ENCODE measurements at places on chromosomes 6 and 20.

- DNase-seq: no peak
These were observed 4.9 kb downstream of the LAMA4 start for GRCh38 chr6:112249489-112249888.

DNA sequence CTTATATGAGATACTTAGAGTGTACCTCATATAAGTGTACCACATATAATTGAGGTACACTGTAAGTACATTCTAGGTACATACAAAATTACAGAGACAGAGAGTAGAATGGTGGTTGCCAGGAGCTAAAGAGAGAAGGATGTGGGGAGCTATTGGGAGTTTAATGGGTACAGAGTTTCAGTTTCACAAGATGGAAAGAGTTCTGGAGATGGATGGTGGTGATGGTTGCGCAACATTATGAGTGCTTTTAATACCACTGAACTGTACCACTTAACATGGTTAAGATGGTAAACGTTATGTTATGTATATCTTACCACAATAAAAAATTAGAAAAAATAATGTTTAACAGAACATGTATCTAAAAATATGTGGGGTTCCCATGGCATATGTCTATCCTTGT, 69.4 kb downstream of the PRND start:
- DNase-seq: no peak

DNA sequence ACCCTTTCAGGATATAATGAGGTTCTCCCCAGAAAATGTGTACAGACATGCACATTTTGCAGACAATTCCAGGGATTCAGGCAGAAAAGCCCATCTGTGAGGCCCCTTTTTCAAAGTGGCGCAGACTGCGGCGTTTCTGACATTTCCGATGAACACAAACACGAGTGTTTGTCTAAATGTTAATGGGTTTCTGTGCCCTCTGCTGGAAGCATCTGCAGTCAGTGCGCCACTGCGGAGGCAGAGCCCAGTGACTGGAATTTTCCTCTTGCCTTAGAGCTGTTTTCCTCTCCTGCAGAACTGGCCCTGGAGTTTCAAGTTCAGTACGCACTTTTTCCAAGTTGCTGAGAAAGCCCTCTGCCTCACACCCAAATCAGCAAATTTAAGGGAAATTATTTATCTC, 15.3 kb downstream of the ANKRD60 start:
- DNase-seq: no peak

DNA sequence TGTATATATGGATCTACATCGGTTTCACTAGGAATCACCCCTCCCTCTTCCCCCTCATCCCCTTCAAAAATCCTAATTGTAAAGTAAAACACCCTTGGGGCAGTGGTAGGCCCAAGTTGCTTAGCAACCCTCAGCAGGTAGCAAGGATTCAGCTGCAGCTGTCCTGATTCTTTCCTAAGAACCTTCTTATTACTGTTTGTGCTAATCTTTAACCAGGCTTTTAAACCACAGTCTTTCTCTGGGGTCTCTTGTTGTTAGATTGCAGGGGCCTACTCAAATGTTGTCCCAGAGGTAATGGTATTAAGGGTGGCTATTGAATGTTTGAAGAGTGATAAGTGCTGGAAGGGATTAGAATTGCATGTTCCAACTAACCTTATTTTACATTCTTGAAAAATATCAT, 46.4 kb downstream of the PRL start:
- peak; percentile 95 for DNase-seq

DNA sequence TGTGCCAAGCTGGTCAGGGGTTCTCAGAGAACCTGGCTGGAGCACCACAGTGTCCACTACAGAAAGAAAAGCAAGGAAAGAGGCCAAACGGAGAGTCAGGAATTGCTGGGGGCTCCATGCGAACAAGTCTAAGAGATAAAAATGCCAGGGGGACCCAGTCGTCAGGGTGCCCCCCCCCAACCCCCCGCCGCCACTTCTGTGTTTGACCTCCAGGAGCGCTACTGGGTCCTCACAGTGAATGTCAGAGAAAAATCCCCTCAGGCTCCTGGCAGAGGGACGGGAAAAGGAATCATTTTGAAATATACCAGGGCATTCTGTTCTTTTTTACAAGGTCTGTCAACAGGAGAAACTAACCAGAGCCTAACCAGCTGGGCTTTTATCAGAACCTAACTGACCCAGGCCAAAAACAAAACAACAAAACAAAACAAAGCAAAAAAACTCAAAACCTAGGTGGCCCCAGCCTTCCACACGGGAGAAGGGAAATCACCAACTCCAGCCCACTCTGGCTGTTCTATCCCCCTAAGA, 17.9 kb upstream of the NELFCD start:
- DNase-seq: no peak

DNA sequence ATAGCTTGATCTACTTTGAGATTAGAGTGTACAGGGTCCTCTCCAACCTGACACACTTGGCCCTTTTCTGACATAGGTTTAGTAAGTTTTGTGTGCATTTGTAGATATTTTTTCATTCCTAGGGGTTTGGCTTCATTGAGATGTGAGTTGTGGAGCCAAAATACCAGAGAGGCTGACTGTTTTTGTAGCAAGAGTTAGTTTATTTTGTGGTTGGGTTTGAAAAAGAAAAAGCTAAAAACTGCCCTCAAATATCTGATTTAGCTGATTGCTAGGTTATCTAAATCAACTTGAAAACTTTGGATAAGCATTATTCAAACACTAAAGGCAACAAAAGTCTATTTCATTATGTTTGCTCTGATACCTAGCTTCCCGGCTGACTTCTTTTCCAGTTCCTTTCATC, 164.7 kb upstream of the CENPW start:
- no peak for DNase-seq

GRCh38 chr20:2405693-2406065, 25.0 kb downstream of the TGM6 start:
- no peak for DNase-seq

GRCh38 chr20:2673453-2673852, 9.4 kb upstream of the IDH3B start:
- DNase-seq: no peak

DNA sequence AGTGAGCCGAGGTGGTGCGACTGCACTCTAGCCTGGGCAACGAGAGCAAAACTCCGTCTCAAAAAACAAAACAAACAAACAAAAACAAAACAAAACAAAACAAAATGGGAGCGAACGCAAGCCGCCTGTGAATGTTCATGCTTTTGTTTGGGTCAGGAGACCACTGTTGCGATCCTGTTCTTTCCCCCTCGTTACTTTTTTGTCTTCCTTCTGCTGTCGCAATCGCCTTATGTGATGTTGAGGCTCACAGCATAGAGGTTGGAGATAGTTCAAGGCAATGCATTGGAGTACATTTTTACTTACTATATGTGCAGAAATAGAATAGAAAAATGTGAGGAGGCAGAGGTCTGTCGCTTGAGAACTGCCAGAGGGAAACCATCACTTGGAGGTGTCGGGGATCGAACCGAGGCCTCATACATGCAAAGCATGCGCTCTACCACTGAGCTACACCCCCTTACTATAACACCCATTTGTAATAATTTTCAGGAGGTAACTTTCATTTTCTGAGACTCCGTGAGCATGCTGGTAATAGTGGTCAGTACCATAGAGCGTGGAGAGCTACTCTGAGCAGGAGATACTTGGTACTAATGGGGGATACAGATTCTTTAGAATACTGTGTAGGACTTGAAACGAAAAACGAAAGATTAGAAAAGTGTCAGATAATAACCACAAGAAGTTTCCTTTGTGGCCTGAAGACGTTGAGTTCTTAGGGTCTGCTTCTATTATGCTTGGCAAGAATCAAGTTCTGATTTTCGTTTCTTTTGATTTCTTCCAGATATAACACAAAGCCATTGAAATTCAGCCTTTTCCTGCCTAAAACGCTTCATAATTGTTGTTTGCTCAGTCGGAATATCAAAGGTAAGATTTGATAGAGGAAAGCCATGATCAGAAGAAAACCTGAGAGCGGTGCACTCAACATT, 121.1 kb downstream of the TRIM27 start:
- DNase-seq: no peak

DNA sequence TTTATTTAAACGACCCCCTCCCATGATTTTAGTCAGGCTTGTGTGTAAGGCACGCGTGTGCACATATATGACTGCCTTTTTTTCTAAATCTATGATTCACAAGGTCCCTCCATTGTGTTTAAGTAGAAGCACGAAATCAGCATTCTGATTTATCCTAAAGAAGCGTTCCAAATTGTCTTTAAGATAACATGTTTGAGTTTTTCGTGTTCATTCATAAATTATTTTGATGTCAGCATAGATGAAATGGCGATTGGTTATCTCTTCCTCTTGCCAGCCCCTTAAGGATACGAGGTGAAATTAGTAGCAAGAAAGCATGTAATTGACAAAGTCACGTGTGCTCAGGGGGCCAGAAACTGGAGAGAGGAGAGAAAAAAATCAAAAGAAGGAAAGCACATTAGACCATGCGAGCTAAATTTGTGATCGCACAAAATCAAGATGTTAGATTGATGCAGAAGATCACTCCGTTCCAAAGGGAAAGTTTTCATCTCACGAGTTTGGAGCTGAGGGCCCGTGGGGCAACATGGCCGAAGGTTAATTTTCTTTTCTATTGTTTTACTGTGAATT, at the start of gene LIN28B:
Gene LIN28B (plus strand): TSS at position 377 of the 564 bp plus-strand sequence. CDS start 144 bp downstream, at position 521.
- DNase-seq: peak; percentile 6

DNA sequence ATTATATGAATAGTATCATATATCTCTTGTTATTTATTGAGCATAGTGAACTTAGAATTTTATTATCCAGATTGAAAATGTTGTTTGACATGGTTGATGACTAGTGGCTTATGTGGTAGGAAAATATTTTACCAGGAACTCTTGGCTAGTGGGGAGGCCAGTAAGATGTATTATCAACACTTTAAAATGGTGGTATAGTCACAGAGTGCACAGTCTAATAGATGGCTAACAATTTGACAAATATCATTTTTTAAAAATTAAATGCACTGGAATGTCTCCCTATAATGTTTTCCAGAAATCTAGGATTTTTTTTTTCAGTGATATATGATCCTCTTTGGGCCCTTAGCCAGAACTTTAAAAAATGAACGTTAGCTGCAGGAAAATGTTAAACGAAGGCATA, 26.9 kb upstream of the EYA4 start:
- DNase-seq: no peak

- peak; percentile 63 for DNase-seq
These were observed 111.8 kb upstream of the CENPW start for GRCh38 chr6:126227833-126228702.

DNA sequence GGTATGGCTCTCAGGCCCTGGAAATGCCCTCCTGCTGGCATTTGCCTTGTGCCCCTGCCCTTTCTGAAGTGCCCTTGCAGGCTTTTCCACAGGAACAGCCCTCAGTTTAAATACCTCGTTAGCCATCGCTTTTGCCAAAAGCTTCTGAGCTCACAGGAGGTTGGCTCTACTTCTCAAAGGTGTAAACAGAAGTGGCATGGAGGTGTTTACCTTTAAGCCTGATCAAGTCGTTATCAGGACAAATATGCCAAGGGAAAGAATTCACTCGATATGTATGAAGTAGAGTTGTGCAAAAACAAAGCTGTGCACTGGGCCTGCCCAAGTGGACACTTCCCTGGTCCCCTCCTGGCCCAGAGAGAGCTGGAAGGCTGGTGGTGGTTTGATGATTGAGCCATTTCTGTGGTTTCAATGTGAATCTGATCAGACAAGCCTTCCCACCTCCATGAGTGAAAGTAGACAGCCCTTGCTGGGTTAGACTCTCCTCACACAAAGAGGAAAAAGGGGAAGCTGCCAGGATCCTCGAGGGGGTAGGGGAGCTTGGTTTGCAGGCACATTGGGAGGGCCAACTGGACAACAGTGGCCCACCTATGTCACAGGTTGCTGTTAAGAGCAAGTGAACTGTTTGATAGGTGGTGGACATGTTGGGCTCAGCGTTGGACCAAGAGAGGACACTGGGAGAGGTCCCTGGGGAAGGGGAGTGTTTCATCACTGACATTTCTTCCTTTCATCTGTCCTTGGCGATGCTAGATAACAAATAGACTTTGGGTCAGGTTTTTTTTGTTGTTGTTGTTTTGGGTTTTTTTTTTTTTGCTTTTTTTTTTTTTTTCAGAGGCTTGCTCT, 98.7 kb downstream of the ZDHHC14 start:
- DNase-seq: no peak

- DNase-seq: no peak
These were observed 99.7 kb downstream of the ZMYND8 start for GRCh38 chr20:47256668-47257236.

- DNase-seq: no peak
These were observed 14.6 kb upstream of the BLCAP start for GRCh38 chr20:37542281-37542680.

DNA sequence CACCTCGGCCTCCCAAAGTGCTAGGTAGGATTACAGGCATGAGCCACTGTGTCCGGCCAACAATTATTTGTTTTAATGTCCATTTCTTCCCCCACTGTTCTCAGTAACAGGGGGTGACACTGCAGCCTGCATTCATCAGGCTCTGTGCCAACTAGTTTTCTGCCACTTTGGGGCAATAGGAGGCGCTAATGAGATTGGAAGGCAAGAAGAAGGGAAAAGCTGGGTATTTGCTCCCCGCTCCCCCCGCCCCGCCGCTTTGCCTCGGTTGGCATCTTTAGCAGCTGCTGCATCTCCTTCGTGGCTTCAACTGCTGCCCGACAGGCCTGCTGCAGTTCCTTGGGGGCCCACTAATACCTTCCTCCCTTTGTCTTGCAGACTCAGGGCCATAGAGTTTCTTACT, 35.0 kb upstream of the MDGA1 start:
- DNase-seq: no peak

- no peak for DNase-seq
These were observed 21.3 kb downstream of the FOXO3 start for GRCh38 chr6:108581932-108582475.

GRCh38 chr6:45049188-45049843, 278.8 kb upstream of the RUNX2 start:
- peak; percentile 69 for DNase-seq

DNA sequence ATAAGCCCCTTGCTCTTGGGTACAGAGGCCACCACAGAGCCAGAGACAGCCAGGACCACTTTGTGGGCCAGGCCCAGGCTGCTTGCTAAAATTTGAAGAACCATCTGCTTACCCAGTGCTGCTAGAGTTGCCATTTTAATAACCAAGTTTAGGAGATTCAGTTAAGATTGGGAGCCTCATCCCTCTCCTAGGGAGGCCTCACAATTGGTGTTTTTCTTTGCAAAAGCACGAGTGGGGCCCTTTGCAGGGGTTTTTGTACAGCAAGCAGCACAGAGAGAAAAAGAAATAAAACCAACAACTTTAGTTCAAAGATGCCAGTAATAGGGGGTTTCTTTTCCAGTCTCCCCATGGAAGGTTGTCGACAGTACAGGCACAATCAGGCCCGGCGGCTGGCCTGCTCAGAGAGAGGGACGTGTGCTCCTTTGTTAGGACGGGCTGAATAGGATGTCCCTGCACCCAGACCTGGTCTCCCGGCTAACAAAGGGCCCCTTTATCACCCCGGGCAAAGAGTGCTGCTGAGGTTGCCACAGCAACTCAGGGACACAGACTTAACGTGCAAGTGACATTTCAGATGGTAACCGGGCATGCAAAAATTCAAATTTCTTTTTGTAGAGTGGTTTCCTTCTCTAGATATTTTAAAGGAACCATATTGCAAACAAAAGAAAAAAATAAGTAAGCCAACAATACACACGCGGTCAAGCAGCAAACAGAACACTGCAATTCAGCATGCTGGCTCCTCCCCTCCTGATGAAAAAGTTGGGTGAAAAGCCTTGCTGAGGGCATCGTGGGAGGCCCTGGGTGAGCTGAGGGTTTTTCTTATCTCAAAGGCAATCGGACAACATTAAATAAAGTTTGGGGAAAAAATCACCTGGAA, 10.5 kb upstream of the TOX2 start:
- no peak for DNase-seq

Data from DMS79 treated with DMSO at 0.1 percent for 48 hours (cell line).